ENCODE measurements at places on chromosomes 1 and 21.
A peak's percentile ranks its signal among the peaks of the same experiment; 100 is the strongest.

DNA sequence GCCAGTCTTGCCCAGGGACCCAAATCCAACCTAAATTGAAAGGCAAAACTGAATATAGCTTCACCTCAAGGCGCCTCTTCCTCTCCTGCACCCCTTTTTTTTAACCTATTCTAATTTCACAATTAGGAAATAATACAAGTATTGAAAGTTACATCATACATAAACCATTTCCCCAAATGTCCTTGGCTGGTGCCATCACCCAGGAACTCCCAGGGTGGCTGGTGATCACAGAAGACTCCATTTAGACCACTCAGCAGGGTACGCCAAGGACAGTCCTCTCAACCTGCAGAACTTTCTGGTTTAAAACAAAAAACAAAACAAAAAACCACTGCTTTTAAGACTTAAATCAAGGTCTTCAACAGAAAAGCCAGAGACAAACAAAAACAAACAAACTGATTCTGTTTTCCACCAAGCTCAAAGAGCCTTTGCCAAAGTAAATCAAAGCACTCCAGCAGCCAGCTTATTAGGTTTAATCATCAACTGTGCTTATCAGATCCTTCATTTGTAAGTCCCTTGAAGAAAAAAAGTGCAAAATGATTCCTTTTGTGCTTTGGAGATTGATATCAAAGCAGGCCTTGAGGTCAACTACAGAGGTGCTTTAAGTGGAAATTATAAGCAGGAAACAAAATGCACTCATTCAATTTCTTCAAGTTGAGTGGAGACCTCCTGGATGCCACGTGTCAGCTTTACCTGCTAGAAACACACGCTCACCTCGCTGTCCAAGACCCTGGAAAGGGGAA lies 113.0 kb downstream of the ETS2 start:
- no peak for DNase-seq

DNA sequence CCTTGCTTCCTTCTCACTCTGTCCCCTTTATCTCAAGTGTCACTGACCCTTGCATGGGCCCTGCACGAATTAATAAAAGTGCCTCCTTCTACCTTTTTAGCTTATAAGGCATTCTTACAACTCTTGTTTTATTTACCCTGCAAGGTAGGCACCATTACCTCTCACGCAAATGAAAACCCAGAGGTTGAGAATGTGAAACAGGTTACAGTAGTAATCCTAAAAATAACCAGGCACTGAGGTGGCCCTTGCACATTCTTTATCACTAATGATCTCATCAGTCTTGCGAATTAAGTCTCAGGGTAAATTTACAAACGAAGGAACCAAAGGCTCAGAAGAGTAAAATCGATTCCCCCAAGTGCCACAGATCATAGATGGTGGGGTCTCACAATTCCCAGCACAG lies 3.7 kb downstream of the GLIS1 start:
- DNase-seq: no peak

- no peak for DNase-seq
Observed at GRCh38 chr1:68320349-68320748, 88.0 kb upstream of the WLS start.

DNA sequence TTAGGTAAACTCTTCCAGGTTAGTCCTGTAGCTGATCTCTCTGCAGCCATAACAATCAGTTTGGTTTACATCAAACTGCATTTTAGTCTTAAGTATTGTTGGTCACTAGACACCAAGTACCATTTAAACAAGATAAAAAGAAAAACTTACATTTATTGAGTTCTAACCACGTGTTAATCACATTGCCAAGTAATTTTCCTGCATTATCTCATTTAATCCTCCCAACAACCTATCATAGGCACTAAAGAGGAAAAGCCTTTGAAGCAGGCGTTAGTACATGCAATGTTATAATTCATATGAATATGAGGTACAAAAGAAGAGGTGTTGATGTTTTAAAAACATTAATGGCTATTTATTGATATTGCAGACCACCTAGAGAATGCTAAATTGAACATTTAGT lies 9.0 kb downstream of the DR1 start:
- DNase-seq: no peak

- no peak for DNase-seq
Observed at GRCh38 chr21:15045017-15045416, 19.8 kb downstream of the NRIP1 start.

DNA sequence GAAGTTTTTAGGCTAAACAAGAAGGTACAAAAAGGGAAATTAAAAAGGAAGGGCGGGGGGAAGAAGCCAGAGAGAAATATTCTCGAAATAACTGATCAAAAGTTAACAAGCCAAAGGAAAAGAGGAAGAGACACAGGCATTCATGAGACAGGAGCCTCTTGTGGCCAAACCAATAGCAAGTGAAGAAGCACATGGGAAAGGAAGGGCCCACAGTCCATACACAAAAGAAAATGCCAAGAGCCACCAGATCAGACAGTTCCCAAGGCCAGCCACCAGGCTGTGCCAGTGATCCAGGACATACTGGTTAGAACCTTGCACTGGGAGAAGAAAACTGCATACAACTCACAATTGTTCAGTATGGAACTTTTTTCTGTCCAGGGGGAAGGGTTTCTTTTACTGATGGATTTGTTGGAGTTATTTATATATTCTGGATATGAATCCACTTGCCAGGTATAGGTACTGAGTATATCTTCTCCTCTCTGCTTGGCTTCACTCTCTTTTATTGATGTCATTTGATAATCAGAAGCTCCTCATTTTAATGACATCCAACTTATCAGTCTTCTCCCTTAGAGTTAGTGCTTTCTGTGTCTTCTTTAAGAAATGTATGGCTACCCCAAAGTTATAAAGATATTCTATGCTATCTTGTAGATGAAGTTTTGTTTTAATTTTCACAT lies 76.8 kb downstream of the CD46 start:
- DNase-seq: peak; percentile 79

DNA sequence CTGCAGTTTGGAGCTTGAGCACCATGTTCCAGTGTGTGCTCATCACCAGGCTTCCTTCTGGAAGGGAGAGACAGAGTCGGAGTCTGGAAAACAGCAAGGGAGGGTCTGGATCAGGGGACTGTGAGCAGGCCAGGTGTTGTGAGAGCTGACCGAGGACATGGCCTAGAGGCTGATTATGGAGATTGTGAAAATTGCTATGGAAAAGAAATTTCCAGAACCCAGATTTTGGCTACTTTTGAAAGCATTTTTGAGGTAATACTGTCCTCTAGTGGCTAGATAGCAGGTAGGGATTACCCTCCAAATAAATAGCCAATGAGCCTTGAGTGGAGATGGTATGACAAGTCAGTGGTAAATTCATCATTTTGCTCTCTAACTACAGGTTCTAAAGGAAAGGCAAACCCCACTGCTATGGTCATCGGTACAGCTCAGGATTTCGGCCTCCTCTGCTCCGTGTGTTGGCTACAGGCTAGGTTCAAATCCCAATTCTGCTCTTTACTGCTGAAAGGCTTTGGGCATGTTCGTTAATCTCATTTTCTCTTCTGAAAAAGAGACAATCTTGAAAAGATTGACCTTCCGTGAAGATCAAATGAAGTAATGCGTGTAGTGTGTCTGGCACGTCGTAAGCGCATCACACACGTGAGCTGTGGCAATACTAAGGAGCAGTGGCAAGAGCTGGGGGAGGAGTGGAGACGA lies 1.0 kb upstream of the HAO2 start:
- no peak for DNase-seq

DNA sequence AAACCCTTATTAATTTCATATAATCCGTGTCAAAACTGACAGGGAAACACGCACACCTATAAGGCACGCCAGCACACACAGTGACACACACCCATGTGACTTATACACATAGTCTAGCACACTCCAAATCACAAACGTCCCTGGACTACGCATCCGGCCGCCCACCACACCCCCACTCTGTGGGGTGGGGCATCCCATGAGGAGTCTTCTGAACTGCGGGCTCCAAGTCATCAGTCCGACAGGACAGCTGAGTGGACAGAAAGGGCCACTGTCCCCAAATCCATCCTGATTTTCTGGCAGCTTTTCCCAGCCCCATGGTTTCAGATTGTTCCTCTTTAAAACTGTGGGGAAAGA lies 829 bp downstream of the PEA15 start:
- no peak for DNase-seq

GRCh38 chr1:84581648-84582047 lies 7.4 kb upstream of the CTBS start:
- no peak for DNase-seq

DNA sequence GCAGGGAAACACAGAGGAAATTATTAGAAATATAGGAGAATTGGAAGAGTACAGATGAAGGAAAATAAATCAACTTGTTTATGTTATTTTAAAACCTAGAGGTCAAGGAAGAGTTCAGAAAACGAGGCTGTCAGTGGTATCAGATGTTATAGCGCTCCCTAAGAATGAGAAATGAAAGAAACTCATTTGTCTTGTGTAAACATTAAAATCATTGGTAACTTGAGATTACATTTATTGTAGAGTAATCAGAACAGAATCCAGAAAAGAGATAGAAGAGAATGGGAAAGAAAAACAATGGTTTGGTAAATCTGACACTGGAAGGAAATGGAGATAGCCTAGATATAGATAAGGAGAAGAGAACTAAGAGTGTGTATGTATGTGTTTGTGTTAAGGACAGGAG lies 106.4 kb downstream of the ATF6 start:
- no peak for DNase-seq

DNA sequence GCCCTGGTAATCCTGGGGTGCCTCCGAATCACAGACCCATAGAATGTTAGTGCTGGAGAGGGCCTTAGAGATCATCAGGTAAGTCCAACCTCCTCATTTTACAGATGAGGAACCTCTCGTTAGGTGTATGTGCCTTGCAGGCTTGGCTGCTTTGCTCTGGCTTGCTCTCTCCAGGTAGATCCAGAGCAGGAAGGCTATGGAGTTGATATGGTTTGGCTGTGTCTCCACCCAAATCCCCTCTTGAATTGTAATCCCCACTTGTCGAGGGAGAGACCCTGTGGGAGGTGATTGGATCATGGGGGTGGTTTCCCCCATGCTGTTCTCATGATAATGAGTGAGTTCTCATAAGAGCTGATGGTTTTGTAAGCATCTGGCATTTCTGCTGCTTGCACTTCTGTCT lies 186.0 kb upstream of the PLXNA2 start:
- no peak for DNase-seq

- DNase-seq: no peak
Observed at GRCh38 chr1:81230983-81231728, 569.6 kb upstream of the ADGRL2 start.

DNA sequence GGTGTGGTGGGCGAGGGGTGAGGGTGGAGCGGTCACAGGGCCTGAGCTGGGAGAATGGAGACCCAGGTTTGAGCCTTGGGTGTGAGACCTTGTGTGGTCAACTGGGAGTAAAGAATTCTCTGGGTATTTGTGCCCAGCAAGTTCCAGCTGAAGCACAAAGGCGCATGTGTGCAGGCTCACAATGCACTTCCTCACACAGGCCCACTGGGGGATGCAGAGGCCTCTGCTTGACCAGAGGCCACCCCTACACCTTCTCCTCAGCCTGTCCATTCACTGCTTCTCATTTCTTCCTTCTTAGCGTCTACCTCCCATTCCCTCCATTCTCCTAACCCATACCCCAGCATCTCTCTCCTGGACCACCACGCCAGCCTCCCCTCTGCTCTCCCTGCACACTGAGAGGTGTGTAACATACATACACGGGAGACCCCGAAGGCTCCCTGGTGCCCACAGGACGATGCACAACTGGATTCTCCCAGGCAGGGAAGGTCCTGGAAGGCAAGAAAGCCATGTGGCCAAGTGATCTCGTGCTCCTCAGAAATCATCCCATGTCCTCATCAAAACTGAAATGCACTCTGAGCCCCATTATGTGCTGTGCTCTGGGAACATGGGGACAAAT lies 12.3 kb upstream of the TTC39A start:
- no peak for DNase-seq

DNA sequence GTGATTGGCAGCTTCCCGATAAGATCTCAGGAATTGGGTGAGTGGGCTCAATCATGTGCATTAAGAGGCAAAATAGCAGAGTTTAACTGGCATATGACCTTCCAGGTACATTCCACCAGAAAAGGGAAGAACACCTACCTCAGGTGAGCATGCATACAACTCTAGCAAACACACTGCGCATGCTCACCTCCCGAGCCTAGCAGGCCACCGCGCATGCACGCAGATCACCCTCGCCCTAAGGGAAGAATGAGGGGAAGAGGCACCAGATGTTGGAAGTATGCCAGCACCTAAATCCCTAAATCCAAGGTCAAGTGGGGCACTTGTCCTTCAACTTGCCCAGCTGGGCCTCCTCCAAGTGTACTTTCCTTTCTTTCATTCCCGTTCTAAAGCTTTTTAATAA lies 23.6 kb upstream of the CBR3 start:
- no peak for DNase-seq

DNA sequence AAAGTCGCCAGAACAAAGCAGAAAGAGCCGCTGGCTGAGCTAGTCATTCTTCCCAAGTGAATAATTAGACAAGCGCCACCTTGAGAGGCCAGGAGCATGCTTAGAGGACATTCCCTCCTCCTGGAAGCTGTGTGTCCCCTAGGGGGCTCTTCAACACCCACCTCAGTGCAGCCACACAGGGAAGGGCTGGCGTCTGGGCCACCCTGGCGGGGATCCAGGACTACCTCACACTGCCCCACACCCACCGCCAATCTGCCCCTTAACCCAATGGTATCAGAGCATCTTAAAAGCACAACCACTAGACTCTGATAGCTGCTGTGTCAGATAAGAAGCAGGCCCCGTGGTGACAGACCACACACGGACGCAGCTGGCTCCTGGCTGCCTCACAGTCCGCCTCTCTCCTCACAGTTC lies 24.9 kb downstream of the SETD4 start:
- DNase-seq: no peak

- DNase-seq: no peak
Observed at GRCh38 chr1:29830383-29830782, 594.1 kb downstream of the PTPRU start.

DNA sequence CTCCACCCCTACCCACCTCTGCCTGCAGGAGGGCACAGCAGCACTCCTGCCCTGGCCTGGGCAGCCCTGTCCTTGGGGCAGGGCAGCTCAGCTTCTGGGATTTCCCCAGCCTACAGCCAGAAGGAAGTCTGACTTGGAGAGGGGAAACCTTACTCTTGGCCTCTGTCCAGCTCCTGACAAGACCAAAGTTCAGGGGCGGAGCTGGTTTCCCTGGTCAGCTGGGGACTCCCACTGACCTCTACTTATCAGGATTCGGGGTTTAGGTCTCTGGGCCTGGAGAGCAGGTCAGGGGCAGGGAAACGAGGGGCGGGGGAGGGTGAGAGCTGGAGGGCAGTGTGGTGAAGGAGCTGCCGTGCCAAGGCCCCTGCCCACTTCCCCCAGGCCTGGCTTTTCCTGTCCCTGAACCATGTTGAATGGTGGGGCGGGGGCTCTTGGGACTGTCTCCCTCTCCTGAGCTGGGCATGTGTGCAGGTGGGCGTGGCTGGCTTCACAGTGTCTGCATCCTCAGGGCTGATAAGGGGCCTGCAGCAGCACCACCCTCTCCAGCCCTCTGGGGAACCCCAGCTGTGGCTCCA lies 16.8 kb upstream of the ETV3 start:
- peak; percentile 52 for DNase-seq

All from pulmonary artery endothelial cell (primary cell).